ENCODE measurements at places on chromosomes 1 and 21. TPM values are rescaled to one million over a fixed set of nuclear protein-coding genes. Genes with fewer than 3 reads are reported as not detected.

GRCh38 chr1:226002667-226003501 lies 3.7 kb upstream of the SDE2 start:
- DNase-seq = no peak

DNA sequence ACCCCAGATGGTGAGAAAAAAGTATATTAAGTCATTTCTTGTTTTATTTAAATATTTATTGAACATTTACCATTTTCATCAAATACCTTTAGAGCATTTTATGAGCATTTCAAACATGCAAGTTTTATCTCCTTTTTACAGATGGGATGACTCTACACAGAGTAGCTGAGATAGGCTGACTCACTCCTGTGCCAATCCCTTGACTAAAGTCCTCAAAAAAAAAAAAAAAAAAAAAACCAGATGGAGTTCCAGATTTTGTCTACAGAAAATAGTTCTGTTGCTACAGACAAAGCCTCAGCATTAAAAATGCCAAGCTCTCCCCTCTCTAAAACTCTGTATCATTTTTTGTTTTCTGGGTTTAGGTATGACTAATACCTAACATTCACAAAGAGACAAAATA lies 303.0 kb upstream of the PLD5 start:
- no peak for DNase-seq

SERPINC1 gene
- not detected for total RNA-seq

GRCh38 chr21:31041295-31042079 lies 3.2 kb upstream of the KRTAP19-8 start:
- DNase-seq = no peak

- no peak for DNase-seq
Measured at GRCh38 chr1:175864183-175864582, 120.8 kb upstream of the TNR start.

GRCh38 chr1:147109762-147110161 lies 62.5 kb downstream of the PRKAB2 start:
- DNase-seq = no peak

TNFRSF1B gene
- total RNA-seq = 11.7 TPM

SUSD4 gene
- 6.3 TPM for total RNA-seq

ETV3L gene
- not detected for total RNA-seq

MAN1C1 gene
- 18.2 TPM for total RNA-seq

CA6 gene
- not detected for total RNA-seq

GRCh38 chr1:173415490-173415889 lies 61.6 kb upstream of the PRDX6 start:
- no peak for DNase-seq

Data from urinary bladder (tissue), 4 donors.